Lung (tissue), 17 donors: ENCODE measurements at places on chromosomes 12 and 14. TPM values are rescaled to one million over a fixed set of nuclear protein-coding genes. Genes with fewer than 3 reads are reported as not detected.

DNA sequence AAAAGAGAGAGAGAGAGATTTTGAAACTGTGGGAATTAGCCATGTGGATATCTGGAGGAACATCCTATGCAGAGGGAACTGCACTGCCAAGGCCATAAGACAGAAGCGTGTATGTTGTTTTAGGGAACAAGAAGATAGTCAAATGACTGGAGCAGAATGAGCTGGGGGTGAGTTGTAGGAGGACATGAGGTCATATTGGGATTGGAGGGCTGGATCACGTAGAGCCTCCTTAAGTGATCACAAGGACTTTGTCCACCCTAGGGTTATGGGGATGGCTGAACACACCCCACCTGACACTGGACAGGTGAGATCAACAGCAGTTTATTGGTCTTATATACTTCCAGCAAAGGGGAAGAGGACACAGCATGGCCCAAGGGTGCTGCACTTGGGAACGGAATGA lies 8.2 kb upstream of the CGRRF1 start:
- no peak for DNase-seq

- peak; percentile 55 for DNase-seq
Measured at GRCh38 chr12:105748806-105749600, 389.8 kb downstream of the NUAK1 start.

DNA sequence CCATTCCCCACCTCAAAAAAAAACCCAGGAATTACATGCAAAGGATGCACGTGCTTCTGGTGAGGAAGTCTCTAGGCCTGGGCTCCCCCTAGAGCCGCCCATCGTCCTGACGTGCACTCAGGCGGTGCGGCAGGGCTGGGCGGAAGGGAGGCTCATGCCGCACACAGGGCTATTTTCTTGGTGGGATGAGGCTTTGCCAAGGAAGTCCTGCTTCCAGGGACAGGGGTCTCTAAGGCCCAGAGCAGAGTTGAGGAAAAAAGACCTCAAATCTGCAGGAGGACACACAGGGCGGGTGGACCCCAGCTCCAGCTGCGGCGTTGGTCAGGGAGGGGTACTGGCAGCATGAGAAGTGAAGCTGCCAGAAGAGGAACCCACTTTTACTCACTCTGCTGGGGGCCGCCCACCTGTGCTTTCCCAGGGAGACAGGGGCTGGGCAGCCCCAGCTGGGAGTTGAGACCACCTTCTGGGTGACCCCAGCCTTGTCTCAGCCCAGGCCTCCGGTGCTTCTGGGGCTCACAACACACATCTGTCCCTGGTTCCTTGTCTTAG lies 4.2 kb downstream of the RHOF start:
- no peak for DNase-seq

DNA sequence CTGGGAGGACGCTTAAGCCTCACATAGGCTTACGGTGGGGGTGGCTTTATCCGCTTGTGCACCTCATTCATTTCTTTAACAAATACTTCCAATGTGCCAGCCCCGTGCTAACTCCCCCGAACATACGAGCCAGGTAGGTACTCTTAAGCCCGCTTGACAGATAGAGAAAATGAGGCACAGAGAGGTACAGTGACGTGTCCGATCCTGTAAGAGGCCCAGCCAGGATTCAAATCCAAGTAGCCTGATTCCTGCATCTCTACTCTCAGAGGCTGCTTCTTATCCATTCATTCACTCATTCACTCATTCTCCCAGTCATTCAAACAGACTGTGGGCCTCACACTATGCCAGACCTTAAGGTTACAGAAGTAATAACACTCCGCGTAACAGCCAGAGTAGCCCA lies 477 bp downstream of the OAS3 start:
- peak; percentile 11 for DNase-seq

- no peak for DNase-seq
Measured at GRCh38 chr14:22122829-22123560, 449.4 kb upstream of the OR4E1 start.

- DNase-seq: no peak
Measured at GRCh38 chr14:101717663-101718490, 43.6 kb upstream of the PPP2R5C start.

DNA sequence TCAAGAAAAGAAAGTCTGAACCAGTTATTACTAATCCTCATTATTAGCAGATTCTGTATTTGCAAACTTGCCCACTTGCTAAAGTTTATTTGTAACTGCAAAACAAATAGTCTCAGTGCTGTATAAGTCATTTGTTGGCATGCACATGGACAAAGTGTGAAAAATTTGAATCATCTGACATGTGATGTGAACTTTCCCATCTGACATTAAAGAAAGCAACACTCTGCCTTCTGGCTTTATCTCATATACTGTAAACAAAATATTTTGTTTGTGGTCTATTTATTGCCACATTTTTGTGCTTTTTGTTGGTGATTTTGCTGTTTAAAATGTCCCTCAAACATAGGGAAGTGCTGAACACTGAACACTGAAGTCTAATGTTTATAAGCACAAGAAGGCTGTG lies 513.8 kb downstream of the RPL10L start:
- peak; percentile 16 for DNase-seq

DNA sequence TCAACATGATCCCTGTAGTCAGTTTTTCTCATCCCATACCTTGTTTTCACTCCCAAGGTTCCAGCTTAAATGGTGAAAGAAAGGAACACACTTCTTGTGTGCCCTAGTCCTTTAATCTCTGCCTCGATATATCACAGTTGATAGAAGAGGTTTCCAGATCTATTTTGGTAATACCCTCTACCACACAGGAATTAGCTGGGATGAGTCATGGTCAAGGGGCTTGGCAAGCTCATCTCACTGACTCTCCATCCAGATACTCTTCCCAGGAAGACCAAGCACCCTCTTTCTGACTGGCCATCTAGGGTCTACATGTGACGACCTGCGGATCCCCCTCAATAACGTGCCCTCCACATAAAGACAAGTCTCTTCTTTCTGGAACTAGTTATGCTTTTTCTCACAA lies 277.9 kb downstream of the ITPR2 start:
- no peak for DNase-seq

DNA sequence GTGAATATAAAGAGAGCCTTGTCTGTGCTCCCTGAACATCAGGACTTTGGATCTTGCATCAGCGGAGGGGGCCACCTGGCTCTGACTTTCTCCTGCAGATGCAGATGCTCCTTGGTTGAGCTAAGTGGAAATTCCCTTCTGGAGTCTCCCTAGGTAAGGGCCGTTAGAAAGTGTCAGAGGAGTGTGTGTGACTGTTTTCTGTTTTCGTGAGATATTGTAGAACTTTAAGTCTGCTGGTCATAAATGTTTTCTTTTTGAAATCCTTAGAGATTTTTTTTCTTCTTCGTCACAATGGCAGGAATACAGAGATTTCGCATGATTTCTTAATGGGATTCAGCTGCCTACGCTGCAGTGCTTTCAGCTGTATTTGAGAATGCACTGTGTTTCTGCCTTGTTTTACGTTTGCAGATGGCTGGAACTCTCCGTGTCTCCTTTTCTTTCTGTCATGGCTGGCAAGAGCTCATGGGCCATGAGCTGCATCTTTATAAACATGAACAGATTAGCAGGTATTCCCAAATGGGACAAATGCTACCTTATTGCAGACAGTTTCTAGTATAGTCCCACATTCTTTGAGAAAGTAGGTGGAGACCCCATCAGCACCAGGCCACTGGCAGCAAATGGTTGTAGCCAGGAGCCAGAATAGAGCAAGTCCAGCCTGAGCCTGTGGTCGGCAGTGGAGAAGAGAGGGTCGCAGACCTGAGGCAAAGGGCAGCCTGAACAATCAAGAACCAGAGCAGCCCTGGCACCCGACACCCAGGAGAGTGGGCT lies 76.2 kb upstream of the FRMD6 start:
- DNase-seq: no peak

DNA sequence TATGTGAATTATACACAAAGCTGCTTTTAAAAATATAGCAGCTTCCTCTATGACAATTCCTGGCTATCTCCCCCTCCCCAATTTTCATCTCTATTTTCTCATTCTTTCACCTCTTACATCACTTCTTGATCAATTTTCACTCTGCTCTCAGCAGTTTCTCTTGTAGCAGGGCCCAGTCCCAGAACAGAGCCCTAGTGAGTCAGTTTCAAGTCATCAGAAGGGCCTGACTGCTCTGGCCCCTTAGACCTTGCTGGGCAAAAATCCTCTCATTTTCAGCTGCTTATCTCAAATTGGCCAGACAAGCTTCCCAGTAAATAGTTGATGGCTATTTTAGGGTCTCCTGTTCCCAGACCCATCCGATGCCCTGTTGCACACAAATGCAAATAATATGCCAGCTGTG lies 101.4 kb downstream of the TTC7B start:
- DNase-seq: no peak

DNA sequence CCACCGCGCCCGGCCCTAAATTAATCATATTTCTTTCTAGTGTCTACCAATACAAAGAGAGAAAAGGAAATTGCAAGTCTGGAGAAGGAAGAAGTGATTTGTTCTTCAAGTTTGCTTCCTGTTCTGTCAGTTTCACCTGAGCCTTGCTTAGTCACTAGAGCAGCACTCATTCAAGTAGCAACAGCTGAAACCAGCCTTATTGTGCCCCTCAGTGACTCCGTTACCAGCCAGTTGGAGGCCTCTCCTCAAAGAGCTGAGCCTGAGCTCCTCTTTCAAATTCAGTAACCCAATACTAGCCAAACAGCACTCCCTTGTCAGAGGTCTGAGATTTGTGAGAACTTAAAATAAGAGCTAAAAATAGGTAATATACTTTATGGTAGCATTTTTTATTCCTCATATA lies 17.4 kb downstream of the PAWR start:
- DNase-seq: no peak

- peak; percentile 70 for DNase-seq
Measured at GRCh38 chr12:68538726-68539614, 71.7 kb upstream of the RAP1B start.

GRCh38 chr12:68612202-68612601 lies 1.5 kb downstream of the RAP1B start:
- no peak for DNase-seq

- DNase-seq: no peak
Measured at GRCh38 chr14:100439781-100440180, 116.6 kb downstream of the SLC25A47 start.

DNA sequence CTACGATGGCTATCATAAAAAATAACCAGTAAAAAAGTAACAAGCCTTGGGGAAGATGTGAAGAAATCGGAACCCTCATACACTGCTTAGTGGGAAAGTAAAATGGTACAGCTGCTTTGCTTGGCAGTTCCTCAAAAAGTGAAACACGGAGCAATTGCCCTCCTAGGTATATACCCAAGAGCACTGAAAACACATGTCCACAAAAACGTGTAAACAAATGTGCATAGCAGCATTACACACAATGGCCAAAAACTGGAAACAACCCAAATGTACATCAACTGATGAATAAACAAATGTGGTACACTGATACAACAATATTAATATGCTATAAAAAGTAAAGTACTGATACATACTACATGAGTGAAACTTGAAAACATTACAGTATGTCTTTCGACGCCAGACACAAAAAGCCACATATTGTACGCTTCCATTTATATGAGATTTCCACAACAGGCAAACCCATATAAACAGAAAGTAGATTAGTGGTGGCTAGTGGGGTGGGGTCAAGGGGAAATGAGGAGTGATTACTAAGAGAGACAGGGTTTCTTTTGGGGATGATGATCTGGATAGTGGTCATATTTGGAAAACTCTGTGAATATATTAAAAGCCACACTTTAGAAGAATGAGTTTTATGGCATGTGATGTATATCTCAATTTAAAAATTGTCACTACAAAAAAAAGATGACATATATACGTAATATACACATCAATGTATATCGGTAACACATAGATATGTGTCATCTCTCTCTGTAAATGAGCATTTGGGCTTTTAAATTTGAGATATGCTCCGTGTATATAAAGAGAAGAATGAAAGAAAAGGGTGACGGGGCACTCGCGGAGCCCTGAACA lies 996 bp downstream of the SLC41A2 start:
- peak; percentile 58 for DNase-seq

DNA sequence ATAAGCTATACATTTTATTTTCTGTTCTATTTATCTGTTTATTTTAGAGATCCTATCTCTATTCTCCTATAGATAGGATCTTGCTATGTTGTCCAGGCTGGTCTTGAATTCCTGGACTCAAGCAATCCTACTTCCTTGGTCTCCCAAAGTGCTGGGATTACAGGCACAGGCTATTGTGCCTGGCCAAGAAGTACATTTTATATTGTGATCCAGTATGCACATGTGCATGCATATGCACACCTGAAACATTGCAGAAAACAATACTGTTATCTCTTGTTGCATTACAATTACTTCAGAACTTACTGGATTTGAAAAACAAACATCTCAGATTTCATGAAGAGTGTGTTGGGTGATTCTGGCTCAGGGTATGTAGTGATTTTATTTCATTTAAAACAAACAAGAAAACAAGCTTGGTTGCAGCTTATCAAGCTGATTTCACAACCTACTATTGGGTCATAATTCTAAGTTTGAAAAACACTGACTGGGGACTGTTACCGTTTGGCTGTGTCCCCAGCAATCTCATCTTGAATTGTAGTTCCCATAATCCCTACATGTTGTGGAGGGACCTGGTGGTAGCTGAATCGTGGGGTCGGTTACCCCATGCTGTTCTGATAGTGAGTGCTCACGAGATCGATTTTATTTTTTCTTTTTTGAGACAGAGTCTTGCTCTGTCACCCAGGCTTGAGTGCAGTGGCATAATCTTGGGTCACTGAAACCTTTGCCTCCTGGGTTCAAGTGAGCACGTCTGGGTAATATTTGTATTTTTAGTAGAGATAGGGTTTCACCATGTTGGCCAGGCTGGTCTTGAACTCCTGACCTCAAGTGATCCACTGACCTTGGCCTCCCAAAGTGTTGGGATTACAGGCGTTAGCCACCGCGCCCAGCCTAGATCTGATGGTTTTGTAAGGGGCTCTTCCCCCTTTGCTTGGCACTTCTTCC lies 31.3 kb downstream of the ERC1 start:
- no peak for DNase-seq

DNA sequence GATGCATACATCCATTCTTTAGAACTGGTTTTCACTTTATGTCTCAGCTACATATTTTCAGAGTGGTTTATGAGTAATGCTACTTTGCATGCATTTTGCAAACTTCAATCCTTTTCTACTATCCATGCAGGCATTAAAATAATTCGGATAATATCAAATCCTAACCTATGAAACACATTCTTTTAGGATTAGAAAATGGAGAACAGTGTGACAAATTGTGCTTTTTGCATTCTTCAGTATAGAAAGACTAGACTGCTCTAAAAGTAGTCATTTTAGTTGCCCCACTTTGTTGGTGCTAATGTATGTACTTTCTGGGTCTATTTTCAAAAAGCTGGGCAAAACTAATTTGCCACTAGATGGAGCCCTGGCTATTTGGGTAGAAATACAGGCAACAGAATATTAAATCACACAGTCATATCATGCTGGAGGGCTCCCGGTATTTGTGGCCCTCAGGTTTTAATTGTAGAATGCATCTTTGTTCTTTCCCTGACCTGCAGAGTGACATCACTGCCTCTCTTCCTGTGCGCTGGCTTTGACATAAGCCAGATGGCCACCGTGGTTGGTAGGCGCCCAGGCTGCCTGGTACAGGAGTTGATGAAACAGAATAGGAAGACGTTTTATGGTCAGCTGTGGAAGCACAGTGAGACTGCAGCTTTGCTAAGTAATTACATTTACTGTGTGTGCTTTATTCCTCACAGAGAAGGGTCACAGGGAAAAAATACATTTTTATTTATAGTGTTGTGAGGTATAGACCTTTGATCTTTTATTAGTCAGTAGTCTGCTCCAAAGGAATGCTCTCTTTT lies 28.1 kb downstream of the MSRB3 start:
- DNase-seq: peak; percentile 23

Gene CD9
- 425 TPM for polyA plus RNA-seq

Gene ETNK1
- polyA plus RNA-seq: 28.6 TPM

Gene MYH6
- polyA plus RNA-seq: 0.25 TPM

Gene CIROP
- not detected for polyA plus RNA-seq

Gene RHOJ
- polyA plus RNA-seq: 12.7 TPM

Gene PLEKHG7
- polyA plus RNA-seq: 1.5 TPM

Gene PRICKLE1
- polyA plus RNA-seq: 2.9 TPM
